AG04450 (cell line): ENCODE measurements at places on chromosomes 6 and 20. TPM values are rescaled to one million over a fixed set of nuclear protein-coding genes. Genes with fewer than 3 reads are reported as not detected.
A peak's percentile ranks its signal among the peaks of the same experiment; 100 is the strongest.

ANKRD6 gene
- polyA plus RNA-seq, result 0.10 and 0.21 TPM in 2 replicates

- DNase-seq, result no peak
These were observed 832.3 kb upstream of the ADGRB3 start for GRCh38 chr6:67802771-67803170.

TDP2 gene
- polyA plus RNA-seq, result 36.3 and 46.6 TPM in 2 replicates

RAB44 gene
- not detected in 2 replicates for polyA plus RNA-seq

DNA sequence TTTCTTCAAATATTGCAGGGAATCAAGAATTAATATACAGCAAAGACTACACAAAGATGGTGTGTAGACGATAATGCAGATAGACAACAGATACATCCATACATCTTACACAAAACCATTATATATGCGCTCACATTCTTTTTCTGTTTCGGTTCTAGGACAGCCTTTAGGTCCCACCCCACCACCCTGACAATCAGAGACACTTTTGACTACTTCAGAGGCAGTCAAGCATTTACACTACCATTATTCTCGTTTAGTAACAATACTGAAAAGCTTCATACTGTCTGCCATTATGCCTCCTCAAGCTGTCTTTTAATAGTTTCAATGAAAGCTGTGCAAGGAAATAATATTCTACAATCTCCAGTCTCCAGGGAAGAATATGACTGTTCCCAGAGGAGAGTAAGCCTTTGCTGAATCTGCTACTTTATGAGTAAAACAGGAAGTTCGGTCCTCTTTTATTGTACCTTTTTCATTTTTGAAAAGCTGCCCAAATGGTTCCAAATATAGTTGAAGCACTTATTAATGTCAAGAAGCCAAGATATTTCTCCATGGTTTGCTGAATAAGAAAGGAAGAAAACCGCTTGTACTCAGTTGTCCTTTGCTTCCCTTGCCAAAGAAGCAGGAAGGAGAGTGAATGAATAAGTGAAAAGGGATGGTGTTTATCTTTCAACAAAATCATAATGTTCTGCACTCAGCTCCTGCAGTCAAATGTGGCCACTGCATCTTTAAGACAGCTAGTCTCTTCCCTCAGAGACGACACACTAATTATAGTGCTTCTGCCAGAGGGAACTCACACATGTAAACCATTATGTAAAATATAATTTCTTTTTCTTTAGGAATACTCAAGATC is 468.3 kb downstream of the CDC5L start:
- peak; percentile 1 for DNase-seq

BHLHE23 gene
- polyA plus RNA-seq, result not detected in 2 replicates

TMC2 gene
- polyA plus RNA-seq, result not detected in 2 replicates

MUC21 gene
- not detected in 2 replicates for polyA plus RNA-seq

DNA sequence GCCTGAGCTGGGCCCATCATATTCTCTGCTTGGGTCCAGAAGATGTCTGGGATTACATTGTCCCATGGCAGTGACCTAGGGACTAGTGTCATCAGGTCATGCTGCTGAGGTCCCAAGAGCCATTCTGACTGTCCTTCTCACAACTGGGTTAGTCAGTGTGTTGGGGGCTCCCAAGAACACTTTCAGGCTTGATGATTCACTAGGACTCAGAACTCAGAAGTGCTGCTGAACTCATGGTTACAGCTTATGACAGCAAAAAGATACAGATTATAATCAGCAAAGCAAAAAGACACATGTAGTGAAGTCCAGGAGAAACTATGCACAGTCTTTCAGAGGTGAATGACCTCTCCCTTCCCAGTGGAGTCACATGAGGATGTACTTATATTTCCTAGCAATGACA is 107.8 kb downstream of the SYNE1 start:
- DNase-seq, result peak; percentile 1

DNA sequence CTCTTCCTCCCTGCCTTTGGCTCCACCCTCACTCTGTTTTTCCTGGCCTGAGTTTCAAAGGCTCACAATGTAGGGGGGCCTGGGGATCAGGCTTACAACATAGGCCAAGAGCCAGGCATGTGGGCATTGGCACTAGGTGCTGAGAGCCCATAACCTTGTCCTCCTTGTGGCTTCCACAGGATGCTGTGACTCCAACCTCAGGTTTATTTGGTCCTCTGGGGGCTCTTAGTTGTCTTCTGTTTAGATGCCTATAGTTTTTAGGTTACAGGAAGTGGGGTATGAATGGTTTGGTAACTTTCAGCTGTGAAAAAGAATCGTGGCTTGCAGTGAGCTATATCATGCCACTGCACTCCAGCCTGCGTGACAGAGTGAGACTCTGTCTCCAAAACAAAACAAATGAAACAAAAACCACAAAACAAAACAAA is 25.6 kb downstream of the MMP24 start:
- DNase-seq, result no peak

GRCh38 chr6:5827056-5827904 is 179.4 kb downstream of the NRN1 start:
- no peak for DNase-seq

DNA sequence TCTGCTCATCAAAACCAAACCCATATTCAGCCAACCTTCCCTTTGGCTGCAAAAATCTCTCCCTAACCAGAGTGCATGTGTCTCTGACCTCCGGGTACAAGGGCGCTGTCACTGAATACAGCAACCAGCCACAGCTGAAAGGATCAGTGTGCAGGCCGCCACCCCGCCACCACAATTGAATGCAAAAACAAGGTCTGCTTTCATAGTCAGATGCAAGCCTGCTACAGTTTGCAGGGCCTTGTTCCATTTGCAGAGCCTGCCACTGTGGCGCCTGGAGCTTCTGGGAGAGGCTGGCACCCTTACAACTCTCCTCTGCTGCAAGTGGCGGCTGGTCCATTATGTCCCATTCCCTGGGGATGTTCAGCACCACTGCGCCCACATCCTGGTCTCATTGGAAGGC is 23.5 kb downstream of the MDGA1 start:
- DNase-seq, result no peak

- DNase-seq, result no peak
These were observed 108.7 kb downstream of the GPX5 start for GRCh38 chr6:28634411-28634760.

DNA sequence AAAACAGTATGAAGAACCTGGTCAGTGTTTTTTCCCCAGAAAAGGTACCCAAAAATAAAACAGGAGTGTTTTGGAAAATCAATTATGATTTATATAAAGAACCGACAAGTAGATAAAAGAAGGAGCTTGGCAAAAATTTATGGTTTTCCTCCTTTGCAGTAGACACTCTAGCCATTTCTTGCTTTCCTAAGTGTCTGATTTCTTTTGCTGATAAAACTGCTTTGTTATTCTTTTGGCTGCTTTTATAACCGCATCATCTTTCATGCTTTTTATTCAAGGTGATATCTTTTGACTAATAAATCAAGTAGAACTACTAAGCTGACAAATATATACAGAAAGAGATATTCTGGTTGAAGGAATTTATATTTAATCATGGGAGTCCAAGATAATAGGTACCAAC is 16.6 kb downstream of the ATG5 start:
- no peak for DNase-seq

DNA sequence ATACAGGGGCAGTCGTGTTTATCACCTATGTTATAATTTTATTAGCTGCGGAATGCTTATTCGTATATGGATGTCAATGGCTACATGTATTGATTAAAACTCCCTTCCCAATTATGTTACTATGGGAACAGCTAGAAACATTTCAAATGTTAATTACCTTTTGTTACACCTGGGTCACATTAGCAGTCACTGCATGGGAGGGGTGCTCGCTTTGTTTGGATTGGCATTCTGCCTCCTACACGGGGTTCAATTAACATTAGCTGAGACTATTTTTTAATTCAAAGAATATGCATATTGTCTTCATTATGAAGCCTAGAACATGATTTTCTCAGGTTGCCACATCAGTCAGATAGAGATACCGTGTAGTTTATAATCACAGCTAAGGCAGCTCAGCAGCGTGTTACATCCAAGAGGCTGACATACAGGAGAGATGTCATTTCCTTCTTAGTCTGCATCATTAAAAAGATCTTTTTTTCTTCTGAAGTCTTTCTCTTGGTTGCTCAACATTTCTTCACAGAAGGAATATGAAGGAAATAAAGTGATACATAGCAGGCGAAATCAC is 76.2 kb upstream of the RPS6KA2 start:
- no peak for DNase-seq

DNA sequence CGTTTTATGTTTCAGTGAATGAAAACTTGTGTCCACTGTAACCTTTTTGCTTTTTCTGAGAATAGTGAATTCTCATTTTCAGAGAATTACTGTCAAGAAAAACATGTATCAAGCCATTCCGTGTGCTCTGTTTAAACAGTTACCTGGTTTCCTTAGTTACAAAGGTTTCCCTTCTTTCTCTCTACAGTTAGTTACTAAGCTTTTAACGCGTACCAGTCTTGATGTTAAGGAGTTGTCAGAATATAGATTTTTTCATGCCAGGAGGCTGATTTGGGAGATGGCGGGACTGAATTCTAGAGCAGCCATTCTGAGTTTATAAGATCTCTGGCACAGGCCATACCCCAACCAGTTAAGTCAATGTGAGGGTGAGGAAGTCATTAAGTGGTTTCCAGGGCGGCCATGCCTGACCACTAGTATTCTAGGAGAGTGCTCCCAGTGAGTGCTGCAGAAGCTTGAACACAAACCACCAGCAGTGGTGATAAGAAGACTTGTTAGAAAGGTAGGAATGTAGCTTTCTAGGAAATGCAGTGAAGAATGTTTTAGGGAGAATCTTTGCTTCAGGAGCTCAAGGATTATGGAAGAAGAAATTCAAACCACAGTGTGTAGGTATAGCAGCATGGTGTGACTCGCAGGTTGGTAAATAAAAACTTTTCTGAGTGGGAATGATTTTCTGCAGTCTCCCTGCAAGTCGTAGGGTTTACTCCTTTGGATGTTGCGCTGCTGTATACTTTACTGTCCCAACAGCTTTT is 112.9 kb downstream of the JARID2 start:
- DNase-seq, result no peak

DNA sequence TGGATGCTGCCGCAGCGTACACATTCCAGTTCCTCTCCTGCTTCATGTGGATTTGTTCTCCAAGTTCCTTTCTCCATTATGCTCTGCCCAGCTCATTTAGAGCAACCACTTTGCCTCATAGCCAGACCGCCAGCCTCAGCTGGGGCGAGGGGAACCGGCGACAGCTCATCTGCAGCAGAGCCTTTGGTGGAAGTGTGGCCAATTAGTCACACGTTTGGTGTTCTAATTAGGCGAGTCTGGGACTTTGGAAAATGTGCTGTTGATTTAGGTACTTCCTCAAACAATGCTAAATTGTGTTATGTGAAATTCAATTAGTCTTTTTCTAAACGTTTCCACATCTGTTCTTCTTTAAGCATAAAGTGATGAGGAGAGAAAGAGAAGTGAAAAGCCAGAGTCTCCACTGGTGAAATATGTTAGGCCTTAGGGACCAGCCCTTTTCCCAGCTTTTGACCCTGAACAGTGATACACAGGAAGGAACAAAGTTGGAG is 217.9 kb downstream of the TBX18 start:
- DNase-seq, result no peak

DNA sequence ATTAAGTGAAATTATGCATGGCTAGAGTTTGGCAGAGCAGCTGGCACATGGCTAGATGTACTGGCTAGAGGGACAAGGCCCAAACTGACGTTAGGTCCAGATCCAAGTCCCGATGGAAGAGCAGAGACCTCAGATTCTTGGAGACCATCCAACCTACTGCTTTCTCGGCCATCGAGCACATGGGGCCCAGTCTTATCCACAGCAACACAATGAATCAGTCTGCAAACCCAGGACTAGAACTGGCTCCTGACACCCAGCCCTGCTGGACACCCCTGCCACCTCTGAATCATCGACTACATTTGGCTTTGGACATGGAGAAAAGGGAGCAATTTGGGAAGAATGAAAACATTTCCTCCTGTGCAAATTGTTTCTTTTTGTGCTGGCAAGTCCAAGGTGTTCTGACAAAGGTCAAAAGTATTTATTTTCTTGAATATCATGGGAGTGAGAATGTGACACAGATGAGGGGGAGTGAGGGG is 23.9 kb upstream of the YWHAB start:
- no peak for DNase-seq

RNF182 gene
- 11.9 and 12.4 TPM in 2 replicates for polyA plus RNA-seq

DNA sequence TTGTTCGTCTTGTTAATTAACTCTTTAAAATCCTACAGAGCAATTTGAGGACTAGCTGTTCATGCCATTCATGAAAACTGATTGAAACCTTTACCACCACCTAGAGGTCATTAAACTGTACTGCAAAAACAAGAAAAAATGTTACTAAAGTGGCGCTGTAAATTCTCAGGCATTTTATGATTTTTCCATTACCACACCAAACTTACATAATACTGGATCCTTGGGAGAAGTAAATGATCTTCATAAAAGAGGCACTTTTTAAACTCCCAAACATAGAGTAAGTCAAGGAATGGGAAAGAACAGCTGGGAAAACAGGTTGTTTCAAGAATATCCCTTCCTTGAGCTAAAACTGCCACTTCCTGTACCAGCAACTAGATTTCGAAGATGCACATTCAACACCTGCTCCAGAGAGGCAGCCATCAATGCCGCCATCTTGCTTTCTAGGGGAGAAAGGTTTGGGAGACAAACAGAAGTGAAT is 54.3 kb downstream of the MYLIP start:
- DNase-seq, result peak; percentile 10

PRL gene
- not detected in 2 replicates for polyA plus RNA-seq
